ENCODE measurements at places on chromosomes 1 and 21. TPM values are rescaled to one million over a fixed set of nuclear protein-coding genes. Genes with fewer than 3 reads are reported as not detected.

DNA sequence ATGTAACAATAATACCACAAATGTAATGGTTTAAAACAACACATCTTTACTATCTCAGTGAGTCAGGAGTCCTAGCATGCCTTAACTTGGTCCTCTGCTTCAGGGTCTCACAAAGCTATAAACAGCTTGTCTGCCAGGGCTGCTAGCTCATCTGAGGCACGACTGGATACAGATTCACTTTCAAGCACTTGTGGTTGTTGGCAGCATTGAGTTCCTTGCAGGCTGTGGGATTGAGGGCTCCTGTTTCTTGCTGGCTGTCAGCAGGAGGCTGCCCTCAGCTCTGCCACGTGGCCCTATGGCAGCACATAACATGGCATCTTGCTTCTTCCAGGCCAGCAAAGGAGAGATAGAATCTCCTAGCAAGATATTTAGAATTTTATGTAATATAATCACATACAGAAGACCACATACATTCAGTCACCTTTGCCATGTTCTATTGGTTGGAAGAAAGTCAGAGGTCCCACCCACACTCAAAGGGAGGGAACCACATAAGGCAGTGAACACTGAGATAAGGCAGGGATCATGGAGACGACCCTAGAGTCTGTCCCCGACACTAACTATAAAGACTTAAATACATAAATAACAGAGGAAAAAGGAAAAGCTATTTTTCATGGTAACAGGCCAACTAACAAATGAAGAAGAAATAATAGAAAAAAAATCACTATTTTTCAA lies 18.9 kb upstream of the IPP start:
- H3K27me3 ChIP-seq = no peaks in the 10 kb centered on the region
- no peak for DNase-seq
- H3K27ac ChIP-seq = no peak overlapping the region
- H3K4me1 ChIP-seq = no peaks in the 10 kb centered on the region
- H3K36me3 ChIP-seq = no peaks in the 10 kb centered on the region
- H3K4me3 ChIP-seq = no peak overlapping the region

- H3K36me3 ChIP-seq = no peaks in the 10 kb centered on the region
- H3K4me1 ChIP-seq = no peaks in the 10 kb centered on the region
- no peak for DNase-seq
- no peak overlapping the region for H3K4me3 ChIP-seq
- H3K27ac ChIP-seq = no peak overlapping the region
Observed at GRCh38 chr1:70818401-70818800, 229.2 kb downstream of the PTGER3 start.

DNA sequence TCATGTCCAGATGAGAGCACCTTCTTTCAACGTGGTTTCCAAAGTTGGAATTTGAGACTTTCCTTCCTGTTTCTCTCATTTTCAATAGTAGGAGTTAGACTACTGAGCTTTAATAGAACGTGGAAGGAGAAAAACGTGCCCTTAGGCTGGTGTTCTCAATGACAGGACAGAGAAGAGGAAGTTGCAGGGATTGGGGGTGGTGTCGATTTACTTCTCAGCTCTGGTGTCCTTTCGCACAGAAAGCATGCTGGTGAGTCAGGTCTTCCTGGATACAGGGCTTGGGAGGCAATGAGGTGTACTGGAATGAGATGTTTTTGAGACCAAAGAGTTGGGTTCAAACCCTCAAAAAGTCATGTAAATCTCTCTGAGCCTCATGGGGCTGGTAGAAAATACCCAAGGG lies 67.1 kb downstream of the HIVEP3 start:
- no peak overlapping the region for H3K27ac ChIP-seq
- H3K4me1 ChIP-seq = no peaks in the 10 kb centered on the region
- no peak overlapping the region for H3K4me3 ChIP-seq
- no peak for DNase-seq
- H3K36me3 ChIP-seq = no peaks in the 10 kb centered on the region

HPDL gene
- total RNA-seq = 42.4 TPM

KCND3 gene
- total RNA-seq = not detected

FALEC gene
- total RNA-seq = not detected

C1QB gene
- total RNA-seq = 0.53 TPM
